GM23248 (cell line): ENCODE measurements at places on chromosomes 3 and 15.

DNA sequence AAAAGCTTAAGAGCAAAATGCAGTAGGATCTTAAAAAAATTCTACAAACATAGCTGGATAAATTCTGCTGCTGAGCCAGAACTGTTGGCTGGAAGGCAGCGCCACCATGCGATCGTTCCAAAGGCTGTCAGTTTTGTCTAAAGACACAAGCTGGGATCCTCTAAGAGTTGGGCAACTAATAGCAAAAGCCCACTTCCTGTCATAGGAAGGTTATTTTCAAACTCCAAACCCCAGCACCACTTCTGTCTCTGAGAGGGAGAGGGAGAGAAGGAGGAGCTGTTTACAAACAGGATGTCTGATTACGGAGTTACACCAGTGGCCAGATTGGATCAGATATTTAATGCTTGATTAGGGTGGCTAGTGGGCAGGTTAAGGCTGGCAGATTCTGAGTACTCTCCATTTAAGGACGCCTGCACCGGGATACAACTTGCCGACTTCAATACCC is 44.0 kb downstream of the EIF4E3 start:
- H3K27me3 ChIP-seq: no peaks in the 10 kb centered on the region
- peak; percentile 88 for DNase-seq
- peak overlapping the region; percentile 72 for H3K4me3 ChIP-seq
- H3K27ac ChIP-seq: peak overlapping the region; percentile 73

GRCh38 chr15:44668921-44669320 is 5.5 kb upstream of the SPG11 start:
- no peaks in the 10 kb centered on the region for H3K27me3 ChIP-seq
- no peak for DNase-seq
- H3K27ac ChIP-seq: no peak overlapping the region
- H3K36me3 ChIP-seq: no peaks in the 10 kb centered on the region
- H3K4me3 ChIP-seq: no peak overlapping the region
- H3K4me1 ChIP-seq: no peaks in the 10 kb centered on the region

- no peak overlapping the region for H3K4me3 ChIP-seq
- DNase-seq: no peak
- no peak overlapping the region for H3K27ac ChIP-seq
- no peaks in the 10 kb centered on the region for H3K36me3 ChIP-seq
- peaks cover 7% of the 10 kb centered on the region; the same call in 1 of the 2 replicates for H3K4me1 ChIP-seq
These were observed 64.1 kb downstream of the LRRK1 start for GRCh38 chr15:100983221-100983620.

DNA sequence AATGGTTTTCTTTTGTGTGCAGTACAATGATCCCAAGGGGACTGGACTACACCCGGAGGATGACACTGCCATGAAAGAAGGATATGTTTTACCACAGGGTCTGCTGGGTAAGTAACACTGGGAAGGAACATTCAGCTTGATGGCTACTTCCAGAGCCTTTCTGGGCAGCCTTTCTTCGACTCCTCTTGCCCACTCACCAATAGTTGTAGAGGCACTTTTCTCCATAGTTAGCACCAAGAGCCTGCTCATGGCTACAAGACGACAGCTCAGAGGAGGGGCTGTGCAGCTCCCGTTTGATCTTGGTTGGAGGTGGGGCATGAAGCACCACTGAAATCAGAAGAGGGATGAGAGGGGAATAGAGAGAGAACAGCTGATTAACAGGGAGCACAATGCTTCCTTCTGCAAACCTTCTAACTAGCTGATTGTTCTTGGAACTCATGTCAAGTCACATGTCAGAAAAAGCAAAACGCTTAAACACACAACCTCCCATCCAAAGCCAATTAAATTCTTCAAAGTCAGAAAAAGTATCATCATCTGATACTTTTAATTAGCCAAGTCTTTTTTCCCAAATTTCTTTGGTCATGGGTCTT is 27.9 kb downstream of the ETV5 start:
- no peaks in the 10 kb centered on the region for H3K27me3 ChIP-seq
- no peak overlapping the region for H3K4me3 ChIP-seq
- no peak for DNase-seq
- H3K4me1 ChIP-seq: no peaks in the 10 kb centered on the region
- no peak overlapping the region for H3K27ac ChIP-seq

DNA sequence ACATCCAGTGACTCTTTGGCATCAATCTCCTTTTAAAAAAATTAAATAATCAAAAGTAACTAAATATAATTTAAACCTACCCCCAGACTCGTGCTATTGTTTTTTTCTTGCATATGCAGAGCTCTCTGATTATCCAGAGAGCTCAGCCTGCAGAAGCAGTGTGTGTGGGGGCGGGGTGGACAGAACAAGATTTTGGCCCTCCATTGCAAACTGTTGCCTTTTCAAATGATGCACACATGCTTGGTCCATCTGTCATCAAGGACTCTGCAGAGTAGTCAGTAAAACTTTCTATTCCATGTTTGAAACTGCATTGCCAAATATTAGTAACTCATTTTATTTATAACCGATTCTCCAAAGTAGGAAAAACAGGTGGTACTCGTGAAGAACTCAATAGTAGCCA is 28.6 kb upstream of the STXBP5L start:
- no peak for DNase-seq
- H3K4me3 ChIP-seq: no peak overlapping the region
- no peaks in the 10 kb centered on the region; the same call in 1 of the 2 replicates for H3K27me3 ChIP-seq
- H3K4me1 ChIP-seq: no peaks in the 10 kb centered on the region

DNA sequence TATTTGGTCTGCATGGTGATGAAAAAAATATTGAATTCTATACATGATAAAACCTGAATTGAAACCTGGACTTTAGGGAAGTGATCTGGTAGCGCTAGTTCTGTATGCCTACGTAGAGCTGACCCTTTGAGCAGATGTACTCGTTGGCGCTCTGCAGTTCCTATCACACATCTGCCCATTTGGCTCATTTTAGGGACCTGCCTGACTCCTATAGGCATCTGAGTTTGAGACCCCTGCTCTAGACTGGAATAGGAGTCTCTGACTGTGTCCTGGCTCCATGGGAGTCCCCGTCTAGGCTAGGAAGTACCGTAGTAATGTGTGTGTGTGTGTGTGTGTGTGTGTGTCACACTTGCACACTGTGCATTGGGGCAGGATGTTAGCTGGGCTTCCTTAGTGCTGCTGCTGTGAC is 21.2 kb downstream of the STARD5 start:
- no peak overlapping the region for H3K27ac ChIP-seq
- no peaks in the 10 kb centered on the region for H3K36me3 ChIP-seq
- no peak for DNase-seq
- peaks cover 4% of the 10 kb centered on the region for H3K4me1 ChIP-seq
- no peaks in the 10 kb centered on the region for H3K27me3 ChIP-seq

GRCh38 chr3:169325521-169326220 is 337.8 kb downstream of the MECOM start:
- no peaks in the 10 kb centered on the region for H3K27me3 ChIP-seq
- no peak overlapping the region for H3K4me3 ChIP-seq
- H3K36me3 ChIP-seq: no peaks in the 10 kb centered on the region
- no peak overlapping the region for H3K27ac ChIP-seq
- DNase-seq: no peak
- H3K4me1 ChIP-seq: no peaks in the 10 kb centered on the region

- no peak overlapping the region for H3K4me3 ChIP-seq
- H3K36me3 ChIP-seq: no peaks in the 10 kb centered on the region
- no peaks in the 10 kb centered on the region for H3K27me3 ChIP-seq
These were observed 74.8 kb downstream of the ADAMTS9 start for GRCh38 chr3:64612916-64613526.

DNA sequence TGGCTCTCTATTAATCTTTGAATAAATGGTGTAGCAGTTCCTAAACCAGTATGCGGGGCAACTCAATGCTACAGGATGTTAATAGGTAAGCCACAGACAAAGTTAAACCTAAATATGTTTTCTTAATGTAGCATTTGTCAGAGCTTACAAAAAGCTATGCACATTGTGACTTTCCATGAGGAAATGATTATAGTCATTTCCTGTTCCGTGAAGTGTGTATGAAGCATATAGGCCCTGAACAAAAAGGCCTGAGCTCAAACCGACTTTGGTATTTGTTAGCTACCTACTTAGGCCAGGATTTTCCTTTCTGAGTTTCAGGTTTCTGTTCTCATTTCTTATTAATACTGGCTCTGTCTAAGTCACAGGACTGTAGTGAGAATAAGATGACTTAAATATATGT is 14.2 kb downstream of the ZNF80 start:
- H3K4me1 ChIP-seq: no peaks in the 10 kb centered on the region
- no peak overlapping the region for H3K4me3 ChIP-seq
- DNase-seq: peak; percentile 22
- no peaks in the 10 kb centered on the region for H3K27me3 ChIP-seq
- no peak overlapping the region for H3K27ac ChIP-seq

DNA sequence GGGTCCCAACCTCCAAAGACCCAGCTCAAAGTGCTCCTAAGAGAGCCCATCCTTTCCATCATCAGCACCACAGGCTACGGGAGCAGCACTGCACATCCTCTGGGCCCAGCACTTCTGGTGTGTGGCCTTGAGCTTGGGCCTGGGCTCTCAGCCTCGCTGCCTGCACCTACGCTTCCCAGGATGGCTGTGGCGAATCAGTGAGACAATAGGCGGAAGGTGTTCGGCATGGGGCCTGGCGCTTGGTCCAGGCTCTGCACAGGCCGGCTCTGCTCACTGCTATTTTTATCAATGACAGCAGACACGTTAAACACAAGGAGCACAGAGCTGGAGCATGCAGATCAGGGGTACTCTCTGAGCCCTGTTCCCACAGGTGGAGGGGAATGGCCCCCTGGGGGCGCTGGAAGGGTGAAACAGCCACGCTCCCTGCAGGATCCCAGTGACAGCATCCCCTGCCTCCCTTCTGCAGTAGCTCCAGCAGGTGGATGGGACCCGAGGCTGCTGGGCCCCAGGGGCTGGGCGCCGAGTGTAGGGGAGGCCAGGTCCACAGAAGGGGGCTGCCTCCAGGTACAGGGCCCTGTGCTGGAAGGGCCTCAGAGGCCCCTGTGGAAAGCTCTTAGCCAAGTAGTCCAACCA is 90.0 kb upstream of the RPL32 start:
- H3K4me1 ChIP-seq: no peaks in the 10 kb centered on the region; the same call in 1 of the 2 replicates
- DNase-seq: no peak
- H3K27me3 ChIP-seq: no peaks in the 10 kb centered on the region
- peaks cover 3% of the 10 kb centered on the region; the same call in 1 of the 2 replicates for H3K36me3 ChIP-seq

DNA sequence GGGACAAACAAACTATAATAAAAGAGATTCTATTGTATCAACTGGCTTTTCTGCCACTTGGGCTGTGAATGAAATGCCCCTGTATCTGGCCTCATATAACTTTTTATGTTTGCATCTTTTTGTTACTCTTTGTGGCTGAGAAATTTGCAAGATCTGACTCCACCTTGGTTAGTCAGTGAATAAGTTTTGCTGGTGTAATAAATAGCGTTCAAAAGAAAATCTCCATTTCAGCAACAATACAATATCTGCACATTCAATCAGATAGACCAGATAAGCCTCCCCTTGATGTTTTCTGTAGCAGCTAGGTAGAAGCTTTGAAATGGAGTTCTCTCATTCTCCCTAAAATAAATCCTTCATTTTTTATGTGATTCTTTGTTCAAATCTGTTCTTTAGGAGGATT is 12.0 kb downstream of the TRAT1 start:
- H3K4me3 ChIP-seq: no peak overlapping the region
- no peak overlapping the region for H3K27ac ChIP-seq
- no peak for DNase-seq

- no peak overlapping the region for H3K27ac ChIP-seq
- no peak for DNase-seq
- H3K27me3 ChIP-seq: peaks cover 6% of the 10 kb centered on the region; the same call in 1 of the 2 replicates
- H3K36me3 ChIP-seq: no peaks in the 10 kb centered on the region
- no peak overlapping the region for H3K4me3 ChIP-seq
- no peaks in the 10 kb centered on the region for H3K4me1 ChIP-seq
These were observed 298.9 kb downstream of the RPLP1 start for GRCh38 chr15:69751566-69751965.

DNA sequence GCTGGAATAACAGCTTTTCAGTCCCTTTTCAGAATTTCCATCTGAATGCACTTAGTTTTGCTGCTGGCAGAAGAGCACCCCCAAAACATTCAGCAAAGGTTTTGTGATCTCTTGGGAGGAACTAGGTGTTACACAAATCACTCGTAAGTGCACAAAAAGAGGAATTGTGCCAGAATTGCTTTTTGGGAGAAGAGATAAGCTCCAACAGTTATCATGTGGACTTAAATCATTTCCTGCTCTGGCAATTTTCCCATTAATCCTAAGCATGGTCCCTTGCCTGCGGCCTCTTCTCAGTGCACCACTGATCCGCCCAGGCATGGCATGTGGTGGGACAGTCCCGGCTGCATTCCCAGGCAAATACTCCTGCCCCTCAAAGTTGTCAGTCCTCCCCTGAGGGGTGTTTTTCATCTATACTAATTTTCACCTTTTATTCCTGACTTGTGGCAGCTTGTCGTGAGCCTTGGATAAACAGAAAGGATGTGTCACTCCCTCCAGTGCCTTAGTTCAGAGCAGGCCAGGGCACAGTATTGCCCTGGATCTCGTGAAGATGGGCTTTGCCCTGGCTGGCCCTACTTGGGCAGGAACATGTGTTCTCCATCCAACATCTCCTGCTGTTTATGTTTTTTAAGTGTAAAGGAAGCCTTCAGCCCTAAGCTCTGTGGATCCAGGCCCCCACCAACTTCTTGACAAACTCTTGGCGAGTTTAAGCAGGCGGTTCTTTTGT is 44.6 kb upstream of the VILL start:
- H3K27me3 ChIP-seq: no peaks in the 10 kb centered on the region
- no peak overlapping the region for H3K4me3 ChIP-seq
- peak; percentile 47 for DNase-seq
- peak overlapping the region; percentile 38 for H3K27ac ChIP-seq
- H3K4me1 ChIP-seq: peaks cover 27% of the 10 kb centered on the region

DNA sequence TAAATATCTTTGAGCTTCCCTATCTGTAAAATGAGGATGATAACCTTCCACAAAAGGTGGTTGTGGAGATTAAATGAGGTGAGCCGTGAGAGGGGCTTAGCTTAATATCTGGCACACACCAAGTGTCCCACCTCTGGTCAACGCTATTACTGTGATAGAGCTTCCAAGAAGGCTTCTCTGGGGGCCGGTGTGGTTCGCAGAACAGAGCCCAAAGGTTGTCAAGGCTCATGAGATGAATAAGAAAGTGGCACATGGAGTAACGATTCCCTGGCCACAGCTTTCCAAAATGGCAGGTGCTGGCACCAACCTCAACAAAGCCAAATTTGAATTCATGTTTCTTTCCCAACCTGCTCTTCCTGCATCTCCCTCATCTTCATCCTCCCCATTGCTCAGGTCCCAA is 10.4 kb downstream of the KY start:
- DNase-seq: no peak
- no peak overlapping the region for H3K4me3 ChIP-seq
- H3K4me1 ChIP-seq: no peaks in the 10 kb centered on the region
